ENCODE measurements at places on chromosomes 13 and 19.

- no peak for DNase-seq
Measured at GRCh38 chr19:18629166-18630088, 7.4 kb upstream of the KLHL26 start.

- no peak for DNase-seq
Measured at GRCh38 chr19:47998800-47999199, 4.4 kb downstream of the ELSPBP1 start.

DNA sequence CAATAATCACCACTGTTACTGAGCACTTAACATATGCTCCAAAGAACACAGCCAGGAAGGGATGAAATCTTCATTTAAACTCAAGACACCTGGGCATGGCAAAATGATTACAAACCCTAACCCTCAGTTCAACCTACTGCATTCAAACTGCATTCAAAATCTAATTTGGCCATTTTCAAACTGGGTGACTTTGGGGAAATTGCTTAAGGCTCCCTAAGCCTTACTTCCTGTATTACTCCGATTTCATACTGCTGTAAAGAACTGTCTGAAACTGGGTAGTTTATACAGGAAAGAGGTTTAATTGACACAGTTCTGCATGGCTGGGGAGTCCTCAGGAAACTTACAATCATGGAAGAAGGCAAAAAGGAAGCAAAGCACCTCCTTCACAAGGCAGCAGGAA lies 50.4 kb downstream of the CBY2 start:
- no peak for DNase-seq

- no peak for DNase-seq
Measured at GRCh38 chr13:95188128-95188527, 113.1 kb downstream of the ABCC4 start.

DNA sequence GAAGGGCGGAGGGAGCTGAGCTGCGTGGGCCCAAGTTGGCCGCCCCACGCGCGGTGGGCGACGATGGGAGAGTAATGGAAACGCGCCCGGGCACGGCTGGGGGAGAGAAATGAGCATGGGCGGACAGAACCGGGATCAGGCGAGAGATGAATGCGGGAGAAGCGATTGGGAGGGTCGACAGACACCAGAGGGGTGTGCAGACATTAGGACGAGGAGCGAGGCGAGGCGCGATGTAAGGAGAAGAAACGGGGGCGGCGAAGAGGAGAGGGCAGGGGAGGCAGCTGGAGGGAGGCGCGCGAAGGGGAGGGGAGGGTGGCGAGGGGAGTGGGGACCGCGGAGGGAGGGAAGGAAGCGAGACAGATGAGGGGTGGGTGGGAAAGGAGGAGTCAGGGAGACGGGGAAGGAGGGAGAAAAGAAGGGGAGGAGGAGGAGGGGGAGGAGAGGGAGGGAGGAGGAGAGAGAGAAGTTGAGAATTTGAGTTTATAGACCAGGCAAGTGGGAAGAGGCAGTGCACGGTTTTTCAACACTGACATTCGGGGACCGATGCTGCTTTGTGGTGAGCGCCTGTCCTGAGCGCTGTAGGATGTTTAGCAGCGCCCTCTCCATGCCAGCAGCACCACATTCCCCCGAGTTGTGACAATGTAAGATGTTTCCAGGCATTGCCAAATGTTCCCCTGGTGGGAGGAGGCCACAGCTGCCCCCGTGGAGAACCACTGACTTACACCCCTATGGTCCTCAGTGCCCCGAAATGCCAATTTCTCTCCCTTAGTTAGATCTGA lies at the start of gene SHISA7:
SHISA7 (minus strand) TSS at position 256 of the 779 bp plus-strand sequence. CDS start 437 bp downstream, outside the sequence.
- no peak for DNase-seq

GRCh38 chr19:19489804-19490204 lies 25.5 kb downstream of the TSSK6 start:
- no peak for DNase-seq

- no peak for DNase-seq
Measured at GRCh38 chr13:40043764-40044163, 388.3 kb downstream of the COG6 start.

DNA sequence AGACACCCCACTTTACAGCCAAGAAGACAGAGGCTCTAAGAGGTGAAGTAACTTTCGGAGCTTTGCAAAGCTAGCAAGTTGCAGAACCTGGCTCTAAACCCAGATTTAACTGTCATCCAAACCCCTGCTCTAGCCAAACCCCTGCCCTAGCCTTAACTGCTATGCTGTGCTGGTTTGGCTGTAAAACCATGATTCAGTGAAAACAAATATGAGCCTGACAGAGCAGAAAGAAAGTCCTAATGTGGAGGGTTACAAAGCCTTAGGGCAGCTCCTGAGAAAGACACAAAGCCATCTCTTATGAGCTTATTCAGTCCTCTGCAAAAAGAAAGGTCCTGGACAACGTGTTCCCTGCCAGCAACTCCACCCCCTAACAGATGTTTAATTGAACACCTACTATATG lies 172.8 kb downstream of the KATNAL1 start:
- no peak for DNase-seq

DNA sequence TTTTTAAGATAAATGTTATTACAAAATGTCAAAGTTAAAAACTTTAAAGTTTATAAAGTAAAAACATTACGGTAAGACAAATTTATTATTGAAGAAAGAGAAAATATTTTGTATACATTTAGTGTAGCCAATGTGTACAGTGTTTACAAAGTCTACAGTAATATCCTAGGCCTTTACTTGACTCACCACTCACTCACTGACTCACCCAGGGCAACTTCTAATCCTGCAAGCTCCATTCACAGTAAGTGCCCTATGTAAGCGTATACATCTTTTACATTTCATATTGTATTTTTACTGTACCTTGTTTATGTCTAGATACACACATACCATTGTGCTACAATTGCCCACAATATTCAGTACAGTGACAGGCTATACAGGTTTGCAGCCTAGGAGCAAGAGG lies 448.2 kb downstream of the KCTD12 start:
- DNase-seq: no peak

DNA sequence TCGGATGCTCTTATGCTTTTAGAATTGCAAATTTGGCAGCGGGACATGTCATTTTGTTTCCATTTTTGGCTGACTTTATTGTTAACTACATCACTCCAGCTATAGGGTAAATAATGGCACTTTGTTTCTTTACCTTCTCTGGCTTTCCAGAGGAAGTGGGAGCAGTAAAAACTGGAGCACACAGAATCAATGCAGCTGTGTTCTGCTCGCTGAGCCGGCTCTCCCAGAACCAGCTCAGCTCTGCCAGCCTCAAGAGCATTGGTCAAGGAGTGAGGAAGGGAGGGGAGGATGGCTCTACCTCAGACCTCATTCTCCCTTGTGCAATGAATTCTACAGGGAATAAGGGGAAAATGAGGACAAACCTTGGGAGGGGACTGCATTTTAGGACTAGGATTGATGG lies 50.5 kb upstream of the SPATA13 start:
- DNase-seq: no peak

DNA sequence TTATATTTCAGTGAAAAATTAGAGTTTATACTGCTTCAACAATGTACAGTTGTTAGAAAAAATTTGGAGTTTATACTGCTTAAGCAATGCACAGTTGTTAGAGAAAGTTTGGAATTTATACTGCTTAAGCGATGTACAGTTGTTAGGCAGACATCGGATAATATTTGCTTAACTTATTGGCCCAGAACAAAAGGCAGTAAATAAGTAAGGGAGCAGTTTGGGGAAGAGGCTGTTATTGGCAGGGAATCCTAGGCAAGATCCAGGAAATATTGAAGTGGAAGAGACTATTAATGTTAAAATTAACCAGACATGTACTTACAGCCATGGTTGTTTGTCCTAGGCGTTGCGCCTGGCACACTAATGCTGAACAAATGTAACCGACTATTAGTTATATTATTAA lies 166.9 kb downstream of the GPC5 start:
- DNase-seq: no peak

DNA sequence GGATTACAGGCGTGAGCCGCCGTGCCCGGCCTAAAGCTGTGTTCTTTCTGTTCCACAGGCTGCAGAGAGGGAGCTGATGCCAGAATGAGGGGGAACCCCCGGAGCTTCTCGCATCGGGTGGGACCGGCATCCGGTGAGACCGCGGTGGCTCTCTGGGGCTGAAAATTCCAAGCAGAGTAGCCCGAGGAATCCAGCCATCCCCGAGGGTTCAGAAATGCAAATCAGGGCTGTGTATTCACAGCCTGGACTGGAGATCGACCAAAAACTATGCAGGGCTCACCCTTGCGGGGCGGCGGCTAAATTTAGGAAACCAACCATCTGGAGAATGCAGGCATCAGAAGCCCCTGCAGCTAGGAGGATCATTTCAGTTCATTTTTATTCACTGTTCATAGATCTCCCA lies 99.2 kb downstream of the GNG7 start:
- no peak for DNase-seq

- DNase-seq: no peak
Measured at GRCh38 chr13:51729866-51730553, 74.0 kb downstream of the DHRS12 start.

DNA sequence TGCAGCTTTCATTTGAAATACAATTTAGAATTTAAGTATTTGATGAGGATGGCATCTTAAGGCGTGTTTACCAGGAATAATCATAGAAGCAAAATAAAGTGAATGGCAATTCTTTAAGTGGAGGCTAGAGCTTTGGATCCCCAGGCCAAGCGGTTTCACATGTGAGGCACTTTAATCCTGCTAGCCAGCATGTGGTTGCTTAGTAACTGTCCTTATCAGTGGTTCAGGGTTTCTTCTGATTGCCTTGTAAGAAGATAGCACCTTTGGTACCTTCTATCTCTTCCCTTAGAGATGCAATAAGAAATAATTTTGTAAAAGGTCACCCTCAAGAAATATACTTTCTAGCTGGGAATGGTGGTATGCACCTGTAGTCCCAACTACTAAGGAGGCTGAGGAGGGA lies 38.9 kb upstream of the SERP2 start:
- no peak for DNase-seq

DNA sequence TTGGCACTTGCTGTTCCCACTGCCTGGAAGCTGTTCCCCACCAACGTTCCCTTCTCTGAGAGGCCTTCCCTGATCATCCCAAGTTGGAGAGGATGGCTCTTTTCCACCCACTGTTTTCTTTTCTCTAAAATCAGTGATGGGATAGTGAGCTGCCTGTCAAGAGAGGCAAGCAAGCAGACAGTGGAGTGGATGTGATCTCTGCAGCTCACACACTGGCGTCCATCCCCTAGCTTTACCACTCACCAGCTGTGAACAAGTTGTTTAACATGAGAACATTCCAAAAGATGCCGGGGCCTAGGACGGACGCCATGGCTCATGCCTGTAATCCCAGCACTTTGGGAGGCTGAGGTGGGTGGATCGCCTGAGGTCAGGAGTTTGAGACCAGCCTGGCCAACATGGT lies 28.0 kb upstream of the SEMA6B start:
- DNase-seq: no peak

DNA sequence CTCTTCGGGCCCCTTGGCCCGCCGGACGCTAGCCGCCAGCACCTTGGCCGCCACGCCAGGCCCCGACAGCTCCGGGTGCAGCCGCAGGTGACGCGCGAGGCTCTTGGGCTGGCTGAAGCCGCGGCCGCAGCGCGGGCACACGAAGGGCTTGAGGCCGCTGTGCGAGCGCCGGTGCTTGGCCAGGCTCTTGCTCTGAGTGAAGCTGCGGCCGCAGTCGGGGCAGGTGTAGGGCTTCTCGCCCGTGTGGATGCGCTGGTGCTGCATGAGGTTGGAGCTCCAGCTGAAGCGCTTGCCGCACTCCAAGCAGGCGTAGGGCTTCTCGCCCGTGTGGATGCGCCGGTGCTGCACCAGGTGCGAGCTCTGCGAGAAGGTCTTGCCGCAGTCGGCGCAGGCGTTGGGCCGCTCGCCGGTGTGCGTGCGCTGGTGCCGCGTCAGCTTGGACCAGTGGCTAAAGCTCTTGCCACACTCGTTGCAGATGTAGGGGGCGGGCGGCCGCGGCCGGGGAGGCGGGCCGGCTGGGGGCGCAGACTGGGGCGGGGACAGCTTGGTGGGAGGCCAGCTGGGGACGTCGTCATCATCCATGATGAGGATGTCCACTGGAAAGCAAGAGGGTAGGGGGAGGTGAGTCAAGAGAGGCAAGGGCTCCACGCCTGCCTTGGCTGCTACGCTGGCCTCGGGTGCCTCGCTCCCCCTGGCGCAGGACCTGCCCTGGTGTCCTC lies 32.4 kb downstream of the ZNF787 start:
- DNase-seq: no peak

DNA sequence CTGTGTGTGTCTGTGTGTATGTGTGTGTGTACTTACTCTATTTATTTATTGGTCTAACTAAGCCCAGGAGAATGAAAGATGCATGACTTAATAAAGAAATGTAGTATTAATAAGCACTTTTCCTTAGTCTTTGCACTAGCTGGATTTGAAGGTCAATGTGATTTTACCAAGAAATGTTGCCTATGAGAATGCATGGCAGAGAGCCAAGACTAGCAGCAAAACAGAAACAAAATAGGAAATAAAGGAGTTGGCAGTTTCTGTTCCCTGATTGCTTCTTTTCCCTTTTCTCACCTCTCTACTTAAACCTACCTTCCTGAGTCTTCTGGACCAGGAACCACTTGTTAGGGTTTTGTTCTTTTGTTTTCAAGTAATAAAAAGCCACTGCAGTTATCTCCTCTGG lies 286.1 kb downstream of the KCTD12 start:
- DNase-seq: no peak

- DNase-seq: no peak
Measured at GRCh38 chr19:49058562-49058961, 1.0 kb upstream of the CGB7 start.

GRCh38 chr19:400976-401865 lies 7.7 kb downstream of the C2CD4C start:
- no peak for DNase-seq

DNA sequence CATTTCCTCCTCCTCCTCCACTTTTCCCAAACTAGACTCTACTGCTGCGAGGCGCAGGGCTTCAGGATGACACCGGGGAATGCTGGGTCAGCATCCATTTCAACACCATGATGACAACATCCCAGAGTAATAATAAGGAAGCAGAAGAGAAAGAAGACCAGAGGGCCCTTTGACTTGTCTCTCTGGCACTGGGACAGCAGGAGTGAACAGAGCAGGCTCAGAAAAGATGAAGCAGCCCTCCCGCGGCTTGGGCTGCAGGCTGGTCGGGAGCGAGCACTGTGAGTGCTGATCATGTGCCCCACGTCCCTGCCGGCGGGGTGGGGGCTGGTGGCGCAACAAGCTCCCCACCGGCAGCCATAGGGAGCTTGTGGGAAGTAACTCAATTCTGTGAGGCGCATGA lies 30.5 kb downstream of the RANBP3 start:
- no peak for DNase-seq

- DNase-seq: no peak
Measured at GRCh38 chr13:33172400-33172799, 113.2 kb downstream of the STARD13 start.

DNA sequence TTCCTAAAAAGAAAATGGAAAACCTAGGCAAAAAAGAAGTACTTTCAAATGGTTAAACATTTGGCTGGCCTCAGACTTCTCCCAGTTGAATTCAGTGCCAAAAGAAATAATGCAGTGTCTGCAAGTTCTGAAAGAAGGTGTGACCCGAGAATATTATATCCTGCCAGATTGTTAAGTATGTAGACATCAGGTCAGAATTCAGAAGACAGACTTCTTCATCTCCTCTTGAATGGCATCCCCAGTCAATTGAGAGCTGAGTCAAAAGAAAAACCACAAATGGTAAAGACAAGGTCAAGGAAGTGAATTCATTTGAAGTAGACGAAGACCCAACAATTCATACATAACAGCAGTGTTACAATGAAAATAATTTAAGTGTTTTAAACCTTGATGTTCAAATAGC lies 194.5 kb downstream of the NBEA start:
- DNase-seq: no peak

Measured in stimulated activated CD8-positive, alpha-beta memory T cell treated with anti-CD3 and anti-CD28 coated beads, Interleukin-12 subunit alpha, Interleukin-12 subunit beta, amount 100 ng/mL, for 4 hours (primary cell).